Activated CD8-positive, alpha-beta memory T cell treated with anti-CD3 and anti-CD28 coated beads for 1 hour (primary cell): ENCODE measurements at places on chromosomes 1 and 21.

- no peak for DNase-seq
Observed at GRCh38 chr1:89743788-89744187, 77.0 kb upstream of the LRRC8D start.

DNA sequence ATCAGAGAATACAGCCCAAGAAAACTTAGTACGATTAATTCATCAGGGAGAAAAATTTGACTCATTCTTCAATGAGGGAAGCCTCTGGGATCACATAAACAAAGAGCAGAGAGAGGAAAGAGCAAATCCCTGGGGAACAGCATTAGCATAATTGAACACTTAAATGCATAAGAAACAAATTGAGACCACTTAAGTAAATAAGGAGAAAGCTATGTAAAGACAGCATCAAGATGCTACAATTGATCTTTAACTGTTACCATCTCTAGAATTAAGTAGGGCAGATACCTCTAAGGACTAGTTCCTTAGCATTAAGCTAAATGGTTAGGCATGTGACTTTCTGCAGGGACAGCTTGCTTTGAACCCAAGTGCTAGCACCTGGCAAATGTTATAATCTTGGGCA is 265.1 kb upstream of the NEGR1 start:
- no peak for DNase-seq

- DNase-seq: no peak
Observed at GRCh38 chr1:26287033-26287711, 7.3 kb downstream of the SH3BGRL3 start.

DNA sequence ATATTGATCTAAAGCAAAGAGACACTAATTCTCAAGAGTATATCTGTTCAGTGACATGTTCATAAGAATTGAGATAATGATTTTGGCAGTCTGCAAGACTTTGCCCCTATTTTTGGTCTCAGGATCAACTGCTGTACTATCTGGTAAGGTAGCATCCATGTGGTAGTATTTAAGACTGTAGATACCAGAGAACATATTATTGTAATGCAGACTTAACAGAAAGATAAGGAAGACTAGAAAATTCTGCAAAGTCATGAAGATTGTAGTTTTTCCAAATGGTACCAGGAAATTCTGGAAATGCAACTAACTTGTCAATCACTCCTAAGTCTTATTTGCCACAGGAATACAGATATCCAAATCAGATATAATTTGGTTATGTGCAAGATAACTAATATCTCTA is 35.1 kb downstream of the RNF2 start:
- DNase-seq: no peak

GRCh38 chr1:231420299-231420958 is 1.7 kb downstream of the EGLN1 start:
- no peak for DNase-seq

- no peak for DNase-seq
Observed at GRCh38 chr1:239831577-239832355, 259.9 kb upstream of the FMN2 start.

GRCh38 chr1:87106144-87106543 is 191.7 kb downstream of the HS2ST1 start:
- no peak for DNase-seq

DNA sequence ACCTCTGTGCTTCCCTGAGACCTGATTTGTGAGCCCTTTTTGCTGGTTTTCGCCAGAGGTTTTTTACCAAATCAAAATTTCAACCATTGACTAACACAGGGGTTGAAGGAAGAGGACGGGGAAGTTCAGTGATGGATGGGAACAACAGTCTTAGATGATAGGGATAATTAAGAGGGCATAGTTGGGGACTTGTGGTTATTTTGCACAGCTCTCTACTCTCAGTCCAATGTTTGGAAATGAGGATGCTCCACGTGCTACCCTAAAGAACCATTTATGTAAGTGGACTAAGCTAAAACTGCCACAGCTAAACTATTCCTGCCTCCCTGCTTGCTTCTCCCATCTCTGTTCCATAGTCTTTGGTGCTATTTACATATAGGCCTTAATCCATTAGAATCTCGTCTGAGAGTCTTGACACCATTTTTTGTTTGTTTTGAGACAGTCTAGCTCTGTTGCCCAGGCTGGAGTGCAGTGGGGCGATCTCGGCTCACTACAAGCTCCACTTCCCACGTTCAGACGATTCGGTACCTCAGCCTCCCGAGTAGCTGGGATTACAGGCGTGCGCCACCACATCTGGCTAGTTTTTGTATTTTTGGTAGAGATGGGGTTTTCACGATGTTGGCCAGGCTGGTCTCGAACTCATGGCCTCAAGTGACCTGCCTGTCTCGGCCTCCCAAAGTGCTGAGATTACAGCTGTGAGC is 684 bp upstream of the MCL1 start:
- no peak for DNase-seq

DNA sequence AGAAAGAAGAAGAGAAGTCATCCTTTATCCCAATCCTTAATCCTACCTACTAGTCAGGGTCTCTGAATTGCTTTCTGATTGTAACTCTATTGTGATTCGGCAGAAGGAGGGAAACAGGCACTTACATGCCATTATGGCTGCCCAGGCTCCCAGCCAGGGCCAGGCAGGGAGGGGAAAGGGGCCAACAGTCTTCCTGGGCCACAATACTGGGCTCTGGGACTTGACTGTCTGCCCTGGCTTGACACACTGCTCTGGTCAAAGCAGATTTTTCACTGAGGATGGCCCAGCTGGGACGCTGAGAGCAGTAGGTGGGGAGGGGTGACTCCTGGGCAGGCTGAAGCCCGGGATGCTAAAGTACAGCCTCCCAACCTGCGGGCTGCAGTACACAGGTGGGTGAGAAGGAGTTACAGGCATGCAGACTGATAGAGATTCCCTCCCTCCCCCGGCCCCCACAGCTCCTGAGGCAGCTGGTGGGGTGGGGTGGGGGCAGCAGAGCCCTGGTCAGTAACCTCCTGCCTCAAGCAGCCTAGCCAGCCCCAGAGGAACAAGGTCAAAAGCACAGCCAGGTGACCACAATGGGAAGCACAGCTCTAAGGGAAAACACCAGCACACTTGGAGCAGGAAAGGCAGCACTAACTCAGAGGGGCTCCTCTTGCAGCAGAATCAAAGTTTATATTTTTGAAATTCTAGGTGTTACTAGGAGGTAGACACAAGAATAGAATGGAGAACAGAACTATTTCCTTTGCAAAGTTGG is 25.3 kb downstream of the KCND3 start:
- no peak for DNase-seq

DNA sequence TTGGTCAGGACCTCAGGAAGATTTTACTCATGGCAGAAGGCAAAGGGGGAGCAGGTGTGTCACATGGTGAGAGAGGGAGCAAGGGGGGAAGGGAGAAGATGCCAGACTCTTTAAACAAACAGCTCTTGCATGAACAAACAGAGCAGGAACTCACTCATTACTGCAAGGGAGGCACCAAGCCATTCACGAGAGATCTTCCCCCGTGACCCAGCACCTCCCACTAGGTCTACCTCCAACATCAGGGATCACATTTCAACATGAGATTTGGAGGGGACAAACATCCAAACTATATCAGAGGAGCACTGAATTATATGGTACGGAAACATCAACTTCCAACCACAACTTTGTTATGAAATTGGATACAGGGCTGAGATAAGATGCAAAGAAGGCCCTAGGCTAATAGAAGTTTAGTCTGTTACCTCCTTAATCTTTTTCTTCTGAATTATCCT is 164.9 kb downstream of the ST6GALNAC3 start:
- no peak for DNase-seq

DNA sequence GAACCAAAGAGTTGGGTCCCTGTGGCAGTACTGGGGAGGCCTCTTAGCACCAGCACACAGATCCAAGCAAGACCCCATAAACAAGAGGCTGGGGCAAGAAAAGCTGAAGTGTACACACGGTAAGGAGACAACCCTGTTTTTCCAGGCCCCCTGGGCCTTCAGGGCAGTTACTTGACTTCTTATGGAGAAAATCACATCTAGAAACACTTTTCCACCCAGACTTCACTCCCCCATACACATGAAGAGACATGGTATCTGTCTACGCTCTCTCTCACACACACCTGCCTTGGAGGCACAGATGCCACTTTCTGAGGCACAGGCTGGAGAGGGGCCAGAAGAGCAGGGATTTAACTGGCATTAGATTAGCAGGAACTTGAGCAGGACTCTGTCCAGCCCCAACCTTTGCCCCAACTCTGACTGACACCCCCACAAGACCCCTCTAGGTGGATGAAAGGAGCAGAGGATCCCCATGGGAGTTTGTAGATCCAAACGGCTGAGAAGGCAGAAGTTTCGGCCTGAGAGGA is 2.2 kb downstream of the CERS2 start:
- DNase-seq: no peak

DNA sequence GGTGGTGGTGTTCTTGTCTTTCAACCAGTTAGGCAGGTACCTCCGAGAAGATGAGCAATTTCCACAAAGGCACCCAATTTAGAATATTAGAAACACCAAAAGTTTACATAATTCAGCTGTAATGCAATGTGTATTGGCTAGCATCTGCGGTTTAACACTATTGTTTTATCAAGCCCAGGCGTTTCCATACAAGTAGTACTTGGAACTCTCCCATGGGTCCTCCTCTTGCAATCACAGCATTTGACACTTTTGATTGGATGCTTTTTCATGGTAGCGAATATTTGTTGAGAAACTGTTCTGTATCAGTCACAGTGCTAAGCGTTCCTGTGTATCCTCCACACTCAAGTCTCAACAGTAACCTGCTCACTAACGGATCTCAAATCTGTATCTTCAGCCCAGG is 20.1 kb upstream of the MAP1LC3C start:
- DNase-seq: no peak

DNA sequence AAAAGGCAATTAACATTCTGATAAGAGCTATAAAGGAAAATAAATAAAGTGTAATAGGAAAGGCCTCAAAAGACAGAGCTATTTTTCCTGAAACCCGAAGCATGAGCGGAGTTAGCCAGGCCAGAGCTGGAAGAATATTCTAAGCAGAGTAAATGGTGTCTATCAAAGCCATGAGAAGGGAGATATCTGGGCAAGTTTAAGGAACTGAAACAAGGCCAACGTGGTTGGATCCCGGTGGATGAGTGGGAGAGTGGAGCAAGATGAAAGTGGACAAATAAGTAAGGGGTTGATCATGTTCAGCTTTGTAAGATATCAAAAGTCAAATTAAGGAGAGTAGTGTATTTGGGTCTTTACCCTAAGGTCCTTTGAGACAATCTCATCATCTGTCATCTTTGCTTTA is 234.0 kb downstream of the TM2D1 start:
- DNase-seq: no peak

DNA sequence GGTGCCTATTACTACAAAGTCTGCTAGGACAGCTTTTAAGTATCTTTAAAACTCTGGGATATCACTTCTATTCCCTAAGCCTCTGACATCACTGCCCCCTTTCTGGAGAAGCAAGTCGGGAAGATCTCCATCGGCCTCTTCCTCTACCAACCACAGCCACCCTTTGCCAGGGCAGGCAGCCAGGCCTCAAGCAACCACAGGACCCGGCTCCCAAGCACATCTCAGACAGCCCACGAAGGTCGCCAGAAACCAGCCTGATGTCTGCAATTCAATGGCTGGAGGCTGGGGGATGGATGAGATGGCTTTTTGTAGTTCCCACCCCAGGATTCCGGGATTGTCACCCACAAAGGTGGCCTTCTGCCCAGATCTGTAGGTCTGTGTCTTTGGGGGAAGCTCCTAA is 70.7 kb downstream of the LGR6 start:
- no peak for DNase-seq

- DNase-seq: no peak
Observed at GRCh38 chr1:45836451-45836850, 33.0 kb downstream of the MAST2 start.

GRCh38 chr1:77991638-77992037 is 12.8 kb upstream of the FUBP1 start:
- no peak for DNase-seq

DNA sequence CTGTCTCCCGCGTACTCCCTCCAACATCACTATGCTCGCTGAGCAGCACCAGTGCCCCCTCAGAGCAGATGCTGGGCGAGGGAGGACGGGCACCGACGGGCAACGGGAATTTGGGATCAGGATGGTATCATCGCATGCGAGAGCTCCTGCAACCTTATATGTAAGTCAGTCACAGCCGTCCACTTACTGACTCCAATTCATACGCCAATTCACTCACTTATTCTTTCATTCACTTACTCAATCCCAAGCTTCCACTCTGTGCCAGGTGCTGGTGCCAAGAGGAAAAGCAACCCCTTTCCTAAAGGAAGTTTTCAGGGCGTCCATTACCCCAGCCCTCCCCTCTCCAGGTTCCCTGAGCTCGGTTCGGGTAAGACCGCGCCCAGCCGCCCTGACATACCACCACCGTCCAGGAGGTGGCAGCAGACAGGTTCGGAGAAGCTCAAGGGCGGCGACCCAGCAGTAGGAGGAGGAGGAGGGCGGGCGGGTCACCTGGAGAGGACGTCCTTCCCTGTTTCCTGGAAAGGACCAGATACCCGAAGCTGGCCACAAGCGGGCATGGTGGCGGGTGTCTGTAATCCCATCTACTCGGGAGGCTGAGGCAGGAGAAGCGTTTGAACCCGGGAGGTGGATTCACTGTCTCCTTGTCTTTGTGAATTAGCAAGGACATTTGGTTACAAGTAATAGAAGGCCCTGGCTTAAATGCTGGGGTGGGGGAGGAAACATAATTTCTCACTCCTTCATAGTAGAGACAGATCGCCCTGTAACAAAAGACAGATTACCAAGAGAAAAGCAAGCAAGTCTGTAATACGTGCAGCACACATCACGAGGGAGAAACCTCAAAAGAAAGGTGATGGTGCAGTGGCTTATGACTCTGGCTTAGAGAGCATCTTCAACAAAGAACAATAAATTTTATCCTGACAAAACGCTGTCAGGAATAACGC is 7.6 kb upstream of the IL22RA1 start:
- peak; percentile 83 for DNase-seq

DNA sequence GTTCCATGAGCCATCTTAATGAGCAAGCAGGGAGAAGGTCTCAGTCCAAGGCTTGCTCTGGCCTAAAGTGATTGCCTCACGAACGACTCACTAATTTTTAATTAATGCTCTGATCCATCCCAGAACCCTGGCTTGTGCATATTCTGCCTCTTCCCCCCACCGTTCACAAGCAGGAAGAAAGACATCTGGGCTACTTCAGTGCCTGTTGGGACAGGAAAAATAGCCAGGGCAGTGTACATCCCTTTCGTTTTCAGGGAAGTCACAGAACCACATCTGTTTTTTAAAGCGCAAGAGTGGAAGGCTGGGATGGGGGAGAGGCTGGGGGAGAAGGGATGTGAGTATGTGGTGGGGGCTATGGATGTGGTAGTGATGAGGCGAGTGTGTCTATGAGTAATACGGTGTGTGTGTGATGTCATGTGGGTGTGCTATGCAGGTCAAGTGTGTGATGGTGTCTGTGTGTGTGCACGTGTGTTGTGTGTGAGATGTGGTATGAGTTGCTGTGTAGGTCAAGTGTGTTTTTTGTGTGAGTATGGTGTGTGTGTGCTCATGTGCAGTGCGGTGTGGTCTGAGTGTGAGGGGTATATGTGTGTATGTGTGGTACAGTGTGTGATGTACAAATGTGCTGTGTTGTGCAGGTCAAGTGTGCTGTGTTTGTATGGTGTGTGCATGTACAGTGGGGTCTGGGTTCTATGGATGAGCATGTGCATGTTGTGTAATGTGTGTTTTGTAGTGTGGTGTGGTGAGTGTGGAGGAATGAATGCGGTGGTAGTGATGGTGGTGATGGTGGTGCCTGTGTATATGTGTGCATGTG is 64.9 kb upstream of the SYT6 start:
- no peak for DNase-seq

- DNase-seq: no peak
Observed at GRCh38 chr21:29989634-29990234, 49.9 kb upstream of the GRIK1 start.

GRCh38 chr1:177287270-177287669 is 116.5 kb downstream of the BRINP2 start:
- DNase-seq: no peak

GRCh38 chr1:214979191-214979590 is 103.3 kb upstream of the KCNK2 start:
- DNase-seq: no peak

- DNase-seq: no peak
Observed at GRCh38 chr1:77038000-77038399, 170.7 kb downstream of the ST6GALNAC5 start.
